ENCODE measurements at places on chromosomes 2 and 18. TPM values are rescaled to one million over a fixed set of nuclear protein-coding genes. Genes with fewer than 3 reads are reported as not detected.
A peak's percentile ranks its signal among the peaks of the same experiment; 100 is the strongest.

- DNase-seq: peak; percentile 8
These were observed 40.6 kb upstream of the CSRNP3 start for GRCh38 chr2:165428926-165429325.

GRCh38 chr2:237096911-237097310 is 11.2 kb downstream of the COPS8 start:
- DNase-seq: no peak

The CTAGE1 gene
- 0.03 TPM for total RNA-seq

DNA sequence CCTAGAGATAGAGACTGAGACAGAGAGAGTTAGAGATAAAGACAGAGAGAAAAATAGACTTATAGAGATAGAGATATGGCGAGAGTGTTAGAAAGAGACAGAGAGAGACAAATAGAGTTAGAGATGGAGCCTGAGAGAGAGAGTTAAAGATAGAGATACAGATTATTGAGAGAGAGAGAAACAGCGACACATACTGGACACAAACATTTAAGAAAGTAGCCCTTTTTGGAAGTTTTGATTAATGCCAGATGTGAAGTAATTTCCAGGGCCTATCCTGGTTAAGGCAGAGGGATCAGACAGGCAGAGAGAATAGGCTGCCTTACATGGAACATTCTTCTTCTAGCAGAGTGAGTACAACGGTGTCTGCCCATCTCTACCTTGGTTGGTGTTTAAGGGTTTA is 311.6 kb upstream of the CDH7 start:
- peak; percentile 65 for DNase-seq

The IL1A gene
- total RNA-seq: not detected

The SYT4 gene
- not detected for total RNA-seq

Data from SK-MEL-5 (cell line).